GM23338 (cell line): ENCODE measurements at places on chromosomes 1 and 21.

GRCh38 chr1:21666576-21667320, 2.4 kb downstream of the RAP1GAP start:
- DNase-seq: no peak

DNA sequence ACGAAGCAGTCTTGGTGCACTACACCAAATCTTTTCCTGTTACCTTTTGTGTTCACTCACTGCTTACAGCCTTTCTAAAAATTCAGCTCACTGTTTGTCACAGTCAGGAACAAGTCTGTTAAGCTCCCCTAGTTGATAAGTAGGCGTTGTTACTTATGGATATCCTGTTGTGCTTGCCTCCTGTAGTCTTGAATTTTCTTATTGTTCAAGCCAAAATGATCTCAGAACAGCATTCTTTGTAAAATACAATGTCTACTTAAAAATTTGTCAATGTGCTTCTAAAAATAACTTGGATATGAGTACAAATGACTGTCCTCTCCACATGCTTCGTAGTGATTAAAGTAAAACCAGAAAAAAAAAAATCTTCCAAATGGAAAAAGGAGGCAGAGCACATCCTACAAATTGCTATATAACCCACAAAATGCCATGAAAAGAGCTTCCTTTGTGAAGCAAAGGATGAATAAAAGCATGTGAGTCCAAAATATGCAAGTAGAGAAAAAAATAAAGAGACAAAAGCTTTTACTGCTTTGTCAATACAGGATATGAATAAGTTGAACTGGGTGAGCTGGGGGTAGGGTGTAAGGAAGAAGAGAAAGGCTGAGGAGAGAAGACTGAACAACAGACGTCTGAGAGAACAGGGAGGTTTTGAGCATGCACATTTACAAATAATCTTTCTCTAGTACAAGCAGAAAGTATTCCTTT, 228.9 kb upstream of the ADGRL4 start:
- peak; percentile 8 for DNase-seq

DNA sequence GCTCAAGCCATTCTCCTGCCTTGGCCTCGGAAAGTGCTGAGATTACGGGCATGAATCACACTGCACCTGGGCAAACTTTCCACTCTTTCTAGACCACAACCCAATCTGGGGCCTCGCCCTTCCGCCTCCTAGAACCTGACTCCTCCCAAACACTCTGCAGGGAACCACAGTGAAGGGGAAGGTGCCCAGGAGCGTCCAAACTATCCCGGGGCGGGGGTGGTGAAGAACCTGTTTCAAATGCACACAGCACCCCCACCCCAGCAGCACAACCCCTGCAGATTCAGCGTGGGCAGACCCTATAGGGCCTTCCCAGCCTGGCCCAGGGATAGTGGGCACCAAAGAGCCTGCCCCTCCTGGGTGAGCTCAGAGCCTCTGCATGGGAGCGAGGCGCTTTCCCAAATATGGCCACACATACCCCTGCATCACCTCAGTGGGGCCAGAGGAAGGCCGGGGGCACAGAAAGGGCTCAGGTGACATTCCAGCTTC, 86.9 kb downstream of the STUM start:
- no peak for DNase-seq

- DNase-seq: no peak
Observed at GRCh38 chr1:3776231-3776961, 3.8 kb downstream of the SMIM1 start.

DNA sequence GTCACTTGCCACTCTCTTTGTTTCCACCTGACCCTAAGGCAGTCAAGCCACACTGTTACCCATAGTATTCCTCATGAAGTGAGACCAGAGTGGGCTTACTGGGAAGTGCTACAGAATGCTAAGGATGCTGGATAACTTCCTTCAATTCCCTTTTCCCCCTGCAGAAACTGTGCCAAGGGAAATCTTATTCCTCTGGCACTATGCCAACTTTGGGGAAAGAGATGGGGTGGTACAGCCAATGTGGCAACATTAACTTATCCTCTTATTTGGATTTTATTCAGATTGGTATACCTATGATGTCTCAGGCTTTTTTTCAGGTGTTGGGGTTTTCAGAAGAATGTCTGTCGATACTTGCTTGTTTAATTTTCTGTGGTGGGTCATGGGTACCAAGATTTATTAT, 599.4 kb upstream of the PBX1 start:
- no peak for DNase-seq

DNA sequence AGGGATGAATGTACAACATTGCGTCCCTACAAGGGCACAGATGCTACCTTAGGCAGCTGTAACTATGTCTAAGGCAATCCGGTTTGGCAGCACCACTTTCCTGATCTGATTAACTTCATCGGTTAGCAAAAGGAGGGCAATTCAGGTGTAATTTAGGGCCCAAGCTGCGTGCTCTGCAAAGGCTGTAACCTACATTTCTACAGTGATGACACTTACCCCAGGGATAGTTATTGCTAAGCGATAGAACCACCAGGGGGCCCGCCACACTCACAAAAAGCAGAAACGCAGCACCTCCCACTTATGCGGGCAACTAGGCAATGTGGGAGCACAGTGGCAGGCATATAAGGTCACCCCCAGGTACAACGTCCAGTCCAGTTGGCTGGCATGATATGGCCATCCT, 113.5 kb downstream of the GDAP2 start:
- DNase-seq: peak; percentile 31

- DNase-seq: no peak
Observed at GRCh38 chr1:70826428-70826827, 221.2 kb downstream of the PTGER3 start.

DNA sequence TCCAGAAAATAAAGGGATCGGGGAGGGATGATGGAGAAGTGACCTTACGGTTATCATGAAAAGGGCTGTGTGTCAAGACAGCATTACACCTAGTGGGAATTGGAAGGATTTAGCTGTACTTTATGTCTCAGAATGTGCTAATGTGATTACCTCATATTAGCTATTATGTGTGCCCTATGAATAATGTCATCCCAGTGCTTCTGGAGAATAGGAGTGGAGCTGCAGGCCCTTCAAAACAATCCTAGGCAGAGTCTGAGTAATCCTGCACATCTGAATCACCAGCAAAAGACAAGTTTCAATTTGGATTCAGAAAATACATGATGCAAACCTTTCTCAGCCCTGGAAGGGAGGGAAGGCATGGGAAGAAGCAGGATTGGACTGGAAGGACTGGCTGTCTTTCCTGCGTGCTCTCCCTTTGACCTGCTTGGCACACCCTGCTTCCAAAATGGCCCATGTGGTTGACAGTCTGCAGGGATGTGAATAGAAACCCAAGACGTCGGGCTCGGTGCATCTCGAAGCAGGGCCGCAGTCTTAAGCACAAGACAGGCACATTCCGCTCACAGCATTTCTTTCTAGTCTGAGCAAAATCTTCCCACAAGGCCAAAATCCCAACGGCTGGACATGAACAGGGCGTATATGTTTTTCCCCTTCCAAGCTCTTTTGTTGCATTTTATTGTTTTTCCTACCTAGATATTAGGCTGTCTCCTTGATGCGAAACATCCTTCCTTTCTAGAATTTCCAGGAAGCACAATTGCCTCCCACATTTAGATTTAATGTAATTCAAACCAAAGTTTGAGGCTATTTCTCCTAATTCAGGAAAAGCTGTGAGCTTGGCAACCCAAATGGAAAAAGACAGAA, 54.3 kb upstream of the TARBP1 start:
- DNase-seq: no peak

DNA sequence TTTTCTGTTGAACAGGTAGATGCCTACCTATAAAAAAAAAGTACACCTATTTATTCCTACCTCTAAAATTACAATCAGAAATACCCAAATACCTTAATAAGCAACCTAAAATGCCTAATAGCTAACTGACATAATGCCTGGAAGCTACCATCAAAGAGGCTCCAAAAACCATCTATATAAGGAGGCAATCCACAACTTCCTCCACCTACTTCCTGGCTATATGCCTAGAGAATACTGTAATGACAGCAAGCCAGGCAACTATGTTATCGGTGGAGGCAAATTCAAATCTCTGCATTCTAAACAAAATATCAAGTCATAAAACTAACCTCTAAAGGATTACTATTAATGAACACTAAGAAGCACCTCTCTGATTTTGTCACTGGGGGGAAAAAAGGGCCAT, 10.1 kb downstream of the ZNF644 start:
- no peak for DNase-seq

DNA sequence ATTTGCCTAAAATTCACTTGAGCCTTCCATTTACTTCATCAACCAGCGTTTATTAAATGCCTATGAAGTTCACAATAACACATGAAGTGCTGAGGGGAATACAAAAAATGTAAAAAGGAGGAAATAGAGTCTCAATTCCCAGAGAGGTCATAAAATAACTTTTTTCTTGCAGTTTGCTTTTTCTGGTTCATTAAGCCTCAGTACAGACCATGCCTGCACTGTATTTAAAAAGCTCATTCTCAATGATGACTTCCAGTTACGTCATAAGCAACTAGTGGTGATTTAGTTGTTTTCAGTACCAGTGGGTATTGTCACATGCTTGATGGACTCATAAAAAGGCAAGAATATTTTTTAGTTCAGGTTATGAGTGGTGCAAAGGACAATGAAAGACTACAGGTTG, 160.1 kb upstream of the UBE2U start:
- no peak for DNase-seq

DNA sequence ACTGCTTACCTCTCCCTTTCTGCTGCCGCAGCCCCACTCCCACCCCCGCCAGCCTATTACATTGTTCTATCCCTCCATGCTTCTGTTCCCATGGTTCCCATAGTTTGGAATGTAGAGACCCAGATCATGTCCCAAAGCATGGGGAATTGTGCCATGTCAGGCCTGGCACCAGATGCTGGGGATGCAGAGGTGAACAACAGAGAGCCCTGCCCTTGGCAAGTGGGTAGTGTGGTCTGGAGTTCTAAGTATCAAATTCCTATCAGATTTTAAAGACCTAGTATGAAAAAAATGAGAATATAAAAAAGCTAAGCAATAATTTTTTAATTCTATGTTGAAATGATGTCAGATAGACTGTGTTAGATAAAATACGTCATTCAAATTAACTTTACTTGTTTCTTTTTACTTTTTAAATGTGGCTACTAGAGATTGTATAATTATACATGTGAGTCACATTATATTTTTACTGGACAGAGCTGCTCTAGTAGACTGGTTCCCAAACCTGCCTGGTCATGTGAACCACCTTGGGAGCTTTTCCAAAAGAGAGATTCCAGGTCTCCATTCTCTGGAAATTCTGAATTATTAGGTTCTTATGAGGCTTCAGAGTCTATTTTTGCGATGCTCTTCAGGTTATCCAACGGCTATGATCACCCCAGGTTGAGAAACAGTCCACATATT, 113.0 kb upstream of the DAB1 start:
- DNase-seq: peak; percentile 10

- DNase-seq: no peak
Observed at GRCh38 chr1:227622739-227623475, 59.6 kb downstream of the ZNF678 start.

- no peak for DNase-seq
Observed at GRCh38 chr1:9350013-9350908, 57.6 kb downstream of the SPSB1 start.

DNA sequence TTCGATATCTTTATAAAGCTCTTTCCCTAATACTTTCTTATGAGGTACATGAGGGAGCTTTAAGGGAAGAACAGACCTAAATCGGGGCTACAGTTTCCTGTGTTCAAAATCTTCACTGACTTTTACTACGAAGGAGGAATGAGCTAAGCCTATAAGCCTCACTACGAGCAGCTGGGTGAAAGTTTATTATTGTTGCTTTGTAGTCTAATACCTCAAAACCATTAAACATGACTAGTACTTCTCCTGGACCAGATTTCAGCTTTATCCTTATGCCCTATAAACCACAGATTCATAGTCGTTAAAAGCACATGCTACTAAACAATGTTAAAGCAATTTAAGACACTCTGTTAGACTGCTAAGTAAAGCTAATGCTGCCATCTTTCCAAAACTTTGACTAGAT, 30.2 kb downstream of the NDC1 start:
- DNase-seq: no peak

GRCh38 chr1:160538985-160539651, 16.1 kb upstream of the SLAMF6 start:
- no peak for DNase-seq

- DNase-seq: no peak
Observed at GRCh38 chr1:197096137-197096536, 29.1 kb upstream of the F13B start.

DNA sequence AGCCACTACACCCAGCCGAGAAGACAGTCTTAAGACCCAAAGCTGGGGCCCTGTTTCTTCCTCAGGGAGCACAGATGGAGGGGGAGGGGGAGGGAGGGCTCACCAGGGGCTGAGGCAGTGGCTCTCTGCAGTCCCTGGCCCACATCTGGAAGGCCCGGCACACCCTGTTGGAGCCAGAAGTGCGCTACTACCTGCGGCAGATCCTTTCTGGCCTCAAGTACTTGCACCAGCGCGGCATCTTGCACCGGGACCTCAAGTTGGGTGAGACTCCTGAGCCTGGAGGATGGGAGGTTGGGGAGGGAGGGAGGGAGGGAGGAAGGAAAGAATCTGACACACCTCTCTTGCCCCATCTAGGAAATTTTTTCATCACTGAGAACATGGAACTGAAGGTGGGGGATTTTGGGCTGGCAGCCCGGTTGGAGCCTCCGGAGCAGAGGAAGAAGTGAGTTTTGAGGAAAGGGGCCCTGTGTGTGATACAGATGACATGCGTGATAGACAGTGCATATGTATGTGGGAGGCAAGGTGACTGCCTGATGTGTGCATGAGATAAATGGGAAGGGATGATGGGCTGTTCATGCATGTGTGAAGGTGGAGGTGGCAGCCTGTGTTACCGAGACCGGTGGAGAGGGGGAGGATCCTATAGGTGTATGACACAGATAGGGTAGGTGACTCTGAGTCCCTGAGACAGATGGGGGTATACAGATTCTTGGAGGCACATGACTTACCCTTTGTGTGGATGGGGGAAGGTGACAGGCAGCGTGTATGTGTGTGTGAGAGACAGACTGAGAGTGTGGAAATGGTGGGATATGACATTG, 1.5 kb downstream of the PLK3 start:
- no peak for DNase-seq

DNA sequence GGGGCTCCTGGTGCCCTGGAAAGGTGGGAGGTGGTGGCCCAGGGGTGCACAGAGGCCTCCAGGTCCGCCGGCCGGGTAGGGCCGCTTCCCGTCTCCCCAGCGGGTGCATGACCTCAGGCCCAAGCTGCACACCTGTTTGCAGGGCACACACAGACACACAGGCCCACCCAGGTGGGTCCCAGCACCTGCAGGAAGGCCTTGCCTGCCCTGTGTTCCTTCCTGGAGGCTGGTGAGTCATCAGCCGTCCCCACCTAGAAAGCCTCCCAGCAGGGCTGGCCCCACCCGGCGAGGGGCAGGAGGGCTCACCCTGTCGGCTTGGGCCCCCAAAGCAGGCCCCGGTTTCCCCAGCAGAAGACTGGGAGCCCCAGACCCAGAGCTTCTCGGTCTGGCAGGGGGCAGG, 23.6 kb upstream of the TTLL10 start:
- no peak for DNase-seq

DNA sequence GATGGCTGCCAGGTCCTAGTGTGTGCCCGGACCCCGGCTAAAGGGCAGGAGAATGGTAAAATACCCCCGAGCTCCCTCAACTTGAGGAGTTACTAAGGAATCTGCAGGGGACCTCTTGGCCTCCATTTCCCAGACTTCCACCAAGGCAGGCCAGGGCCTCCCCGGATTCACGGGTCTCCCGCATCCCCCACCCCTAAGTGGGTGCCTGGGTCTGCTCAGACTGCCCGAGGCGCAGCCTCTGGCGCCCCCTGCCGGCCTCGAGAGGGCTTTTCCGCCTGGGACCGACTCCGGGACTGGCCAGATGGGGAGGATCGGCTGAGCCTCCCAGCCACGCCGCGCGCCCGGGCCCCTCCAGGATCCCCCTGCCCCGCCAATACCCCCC, 1.7 kb downstream of the PLEKHG5 start:
- DNase-seq: peak; percentile 85
